ENCODE measurements at places on chromosomes 7 and 10. TPM values are rescaled to one million over a fixed set of nuclear protein-coding genes. Genes with fewer than 3 reads are reported as not detected.

The FAM25G gene
- not detected for total RNA-seq

The SYT15B gene
- 4.2 TPM for total RNA-seq

The IQUB gene
- not detected for total RNA-seq

The PIP4K2A gene
- 25.2 TPM for total RNA-seq

The TRIL gene
- not detected for total RNA-seq

The POP7 gene
- 93.9 TPM for total RNA-seq

The LBX1 gene
- not detected for total RNA-seq

The IKZF5 gene
- total RNA-seq, result 7.5 TPM

The CALHM3 gene
- 0.63 TPM for total RNA-seq

The FBXO24 gene
- total RNA-seq, result 0.14 TPM

The EN2 gene
- total RNA-seq, result 0.54 TPM

The ADARB2 gene
- total RNA-seq, result not detected

The UFSP1 gene
- total RNA-seq, result 4.7 TPM

The AKR1C3 gene
- total RNA-seq, result 1,248 TPM

The ADRA2A gene
- 0.07 TPM for total RNA-seq

The SH2B2 gene
- total RNA-seq, result 3.7 TPM

The BAIAP2L1 gene
- 56.0 TPM for total RNA-seq

The LIPN gene
- total RNA-seq, result not detected

The SLC29A4 gene
- 10.0 TPM for total RNA-seq

The LRRC4 gene
- total RNA-seq, result not detected

The LRRTM3 gene
- total RNA-seq, result not detected

The DENND2A gene
- total RNA-seq, result 0.25 TPM

The MUC12 gene
- 15.7 TPM for total RNA-seq

The CASP2 gene
- total RNA-seq, result 21.4 TPM

The SLK gene
- 39.6 TPM for total RNA-seq

The SAP25 gene
- 0.73 TPM for total RNA-seq

The RTKN2 gene
- total RNA-seq, result 1.4 TPM

The KCNH2 gene
- 0.43 TPM for total RNA-seq

The CYP26C1 gene
- total RNA-seq, result not detected

The ARPC1A gene
- total RNA-seq, result 134 TPM

The C7orf33 gene
- total RNA-seq, result not detected

The CD36 gene
- not detected for total RNA-seq

The PNLIPRP2 gene
- total RNA-seq, result 0.09 TPM

The ASIC3 gene
- total RNA-seq, result 12.8 TPM

The UCMA gene
- not detected for total RNA-seq

The PON3 gene
- total RNA-seq, result 28.2 TPM

The WDR86 gene
- total RNA-seq, result 0.17 TPM

The ENTPD1 gene
- total RNA-seq, result not detected

The GIMAP7 gene
- total RNA-seq, result not detected

The KIAA1217 gene
- total RNA-seq, result 3.2 TPM

Data from A549 treated with CpdA at 1 μM for 4 hours (cell line).